ENCODE measurements at places on chromosomes 1 and 21.

DNA sequence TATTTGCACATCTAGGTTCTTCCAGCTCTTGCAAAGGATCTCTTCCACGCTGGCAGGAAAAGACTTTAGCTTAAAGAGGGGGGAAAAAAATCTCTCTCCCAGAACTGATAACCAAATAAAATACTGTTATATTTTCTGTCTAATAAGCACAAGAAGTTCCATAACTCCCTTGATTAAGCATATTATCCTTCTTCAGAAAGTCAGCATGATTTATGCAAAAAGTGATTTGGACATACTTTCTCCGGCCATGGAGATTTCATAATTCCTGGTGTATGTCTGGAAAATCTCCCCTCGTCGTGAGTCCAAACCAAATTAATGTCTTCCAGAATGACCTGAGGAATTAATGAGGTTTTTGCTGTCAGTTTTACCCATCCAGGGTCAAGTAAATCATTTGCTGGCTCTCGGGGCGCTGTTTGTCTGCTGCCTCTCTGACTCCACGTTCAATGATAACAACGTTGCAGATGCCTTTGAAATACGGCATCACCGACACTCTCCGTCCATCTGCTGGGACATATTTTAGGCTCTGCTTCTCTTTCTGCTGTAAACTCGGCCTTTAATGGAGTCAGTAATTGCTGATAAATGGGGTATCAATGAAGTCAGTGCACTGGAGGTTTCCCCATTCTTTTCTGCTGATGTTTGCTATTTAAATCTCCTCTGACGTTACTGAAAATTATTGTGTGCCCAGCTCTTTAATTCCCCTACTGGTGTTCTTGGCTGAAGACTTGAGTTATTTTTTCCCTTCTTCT, 112.9 kb downstream of the HLX start:
- DNase-seq, result no peak

GRCh38 chr1:190373705-190374336, 103.8 kb downstream of the BRINP3 start:
- no peak for DNase-seq

GRCh38 chr1:231603598-231604275, 22.9 kb upstream of the DISC1 start:
- DNase-seq, result no peak

GRCh38 chr1:9186082-9186859, 48.3 kb upstream of the H6PD start:
- no peak for DNase-seq

DNA sequence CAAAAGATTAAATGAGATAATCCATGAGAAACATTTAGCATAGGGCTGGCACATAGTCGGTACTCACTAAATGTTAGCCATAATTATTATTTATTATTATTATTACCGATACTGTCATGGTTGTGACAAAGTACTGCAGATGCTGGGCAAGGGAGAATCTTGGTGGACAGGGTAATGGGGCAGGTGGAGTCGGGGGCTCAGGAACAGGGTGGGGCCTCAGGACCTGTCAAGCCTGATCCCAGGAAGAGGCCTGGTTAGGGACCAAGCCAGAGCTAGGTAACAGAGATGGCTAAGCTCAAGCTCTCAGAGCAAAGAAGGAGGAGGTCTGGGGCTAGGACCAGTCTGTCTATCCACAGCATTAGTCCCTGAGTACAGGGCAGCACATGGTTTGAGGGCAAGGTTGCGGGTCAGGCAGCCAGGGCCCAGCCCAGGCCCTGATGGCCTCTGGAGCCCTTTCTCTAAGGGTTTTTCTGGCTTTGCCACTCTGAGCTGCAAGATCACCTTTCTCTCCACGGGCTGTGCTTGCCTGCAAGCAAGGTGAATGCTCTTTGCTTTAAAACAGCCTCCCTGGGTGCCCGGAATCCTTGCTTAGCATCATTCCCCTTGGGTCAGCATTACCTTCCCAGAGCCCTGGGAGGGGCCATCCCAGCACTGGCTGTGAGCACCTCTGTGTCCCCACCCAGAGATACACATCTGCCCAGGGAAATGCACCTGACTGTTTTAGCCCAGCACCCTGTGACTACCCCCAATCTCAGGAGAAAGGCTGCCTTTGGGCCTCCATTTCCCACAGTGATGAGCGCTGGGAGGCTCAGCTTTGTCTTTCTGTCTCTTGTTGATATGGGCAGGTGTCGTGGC, 572.0 kb downstream of the PTPRU start:
- DNase-seq, result no peak

- no peak for DNase-seq
Measured at GRCh38 chr1:230986976-230987375, 8.1 kb downstream of the ARV1 start.

- no peak for DNase-seq
Measured at GRCh38 chr1:66237042-66237441, 296.9 kb upstream of the SGIP1 start.

- no peak for DNase-seq
Measured at GRCh38 chr1:226526801-226527595, 21.6 kb upstream of the STUM start.

- DNase-seq, result no peak
Measured at GRCh38 chr1:9246841-9247785, 12.5 kb downstream of the H6PD start.

DNA sequence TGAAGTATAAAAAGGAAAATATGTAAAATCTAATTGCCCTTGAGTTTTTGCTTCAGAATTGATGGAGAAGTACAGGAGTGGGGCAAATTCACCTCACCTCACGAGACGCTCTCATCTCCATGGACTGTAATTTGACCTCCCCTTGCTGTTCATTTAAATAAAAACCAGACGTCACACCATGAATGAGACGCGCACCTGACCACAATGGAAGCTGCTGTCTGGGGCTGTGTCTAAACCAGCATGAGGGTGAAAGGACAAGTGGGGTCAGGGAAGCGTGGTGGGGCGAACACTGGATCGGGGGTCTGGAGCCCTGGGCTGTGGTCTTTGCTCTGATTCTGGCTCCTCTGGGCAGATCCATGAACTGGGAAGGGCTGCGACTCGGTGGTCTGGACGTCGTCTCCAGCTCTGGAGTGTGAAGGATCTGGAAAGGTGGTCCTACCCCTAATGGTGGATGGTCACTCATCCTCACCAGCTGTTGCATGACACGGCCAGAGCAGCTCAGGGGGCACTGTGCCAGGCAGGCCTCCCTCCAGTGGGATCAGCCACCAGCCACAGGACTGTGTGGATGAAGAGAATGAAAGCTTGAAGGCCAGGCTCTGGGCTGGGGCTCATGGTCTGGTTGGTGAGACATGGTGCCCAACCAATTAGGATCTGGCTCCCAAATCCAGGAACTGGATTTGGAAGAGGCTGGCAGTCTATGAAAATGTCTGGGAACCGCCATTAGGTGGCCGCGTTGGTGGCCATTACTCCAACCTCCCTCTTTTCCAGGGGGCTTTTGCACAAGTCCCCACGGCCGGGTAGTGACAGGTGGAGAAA, 728.6 kb downstream of the PTPRU start:
- no peak for DNase-seq

- no peak for DNase-seq
Measured at GRCh38 chr1:201946224-201946908, at the start of gene LMOD1. Gene LMOD1, minus strand, starts transcription at chr1:201946548. Its CDS starts 208 bp downstream, at chr1:201946340.
